Uterine smooth muscle cell (primary cell): ENCODE measurements at places on chromosomes 1 and 21. TPM values are rescaled to one million over a fixed set of nuclear protein-coding genes. Genes with fewer than 3 reads are reported as not detected.

The COL16A1 gene
- total RNA-seq, result 50.2 and 202 TPM in 2 replicates

The TTLL10 gene
- total RNA-seq, result 0.12 TPM in 1 of 2 replicates, not detected in the other

The PTPRC gene
- total RNA-seq, result under 0.01 TPM in 1 of 2 replicates, not detected in the other

The YOD1 gene
- total RNA-seq, result 9.1 and 10.5 TPM in 2 replicates

The LCE1B gene
- total RNA-seq, result not detected in 2 replicates

The MXRA8 gene
- total RNA-seq, result 203 and 230 TPM in 2 replicates

The UBE2U gene
- total RNA-seq, result not detected in 2 replicates

The CD48 gene
- under 0.01 TPM in 1 of 2 replicates, not detected in the other for total RNA-seq

The FAM131C gene
- 0.33 and 0.50 TPM in 2 replicates for total RNA-seq

The ARHGEF16 gene
- total RNA-seq, result 0.11 TPM in 1 of 2 replicates, not detected in the other

The DLGAP3 gene
- under 0.01 TPM in 1 of 2 replicates, not detected in the other for total RNA-seq

The TSNAX gene
- 34.1 and 47.9 TPM in 2 replicates for total RNA-seq

The NUDT17 gene
- total RNA-seq, result 2.7 and 3.3 TPM in 2 replicates

The RIPK4 gene
- total RNA-seq, result not detected in 2 replicates

The SIPA1L2 gene
- 0.44 and 2.1 TPM in 2 replicates for total RNA-seq
